ENCODE measurements at places on chromosomes 7 and 10.

DNA sequence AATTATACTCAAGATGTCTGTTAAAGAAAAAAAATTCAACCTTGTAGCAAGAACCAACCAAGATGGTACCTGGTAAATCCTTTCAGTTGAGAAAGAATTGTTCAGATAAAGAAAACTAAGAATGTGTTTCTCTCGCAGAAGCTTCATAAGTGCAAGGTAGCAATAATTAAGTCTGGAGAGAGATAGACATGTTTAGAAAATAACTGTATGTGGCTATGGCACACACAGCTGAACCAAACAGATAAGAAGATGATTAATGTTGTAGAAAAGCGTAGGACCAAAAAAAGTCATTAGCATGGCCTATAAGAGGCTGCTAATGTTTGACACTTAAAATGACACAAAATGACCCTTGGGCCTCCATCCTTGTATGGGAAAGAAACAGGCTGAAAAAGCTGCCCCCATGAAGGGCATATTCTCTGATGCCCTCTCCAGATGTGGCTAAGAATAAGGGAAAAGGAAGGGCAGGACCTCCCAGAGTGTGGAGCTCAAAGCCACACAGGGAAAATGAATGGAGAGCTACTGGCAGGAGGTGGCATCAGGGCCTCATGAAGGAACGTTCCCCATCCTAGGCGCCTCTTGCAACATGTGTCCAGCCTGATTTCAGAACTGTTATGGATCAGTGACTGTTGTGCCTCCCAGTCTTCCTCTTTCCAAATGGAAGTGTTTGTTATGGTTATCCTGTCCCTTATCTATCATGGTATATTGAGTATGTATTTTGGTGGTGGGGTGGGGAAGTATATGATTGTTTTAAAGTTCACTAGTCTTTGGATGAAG lies 30.7 kb downstream of the TLL2 start:
- DNase-seq = no peak

GRCh38 chr10:15196021-15196834 lies 27.7 kb upstream of the NMT2 start:
- DNase-seq = no peak

- DNase-seq = no peak
These were observed 87.2 kb downstream of the PHF14 start for GRCh38 chr7:11060893-11061292.

DNA sequence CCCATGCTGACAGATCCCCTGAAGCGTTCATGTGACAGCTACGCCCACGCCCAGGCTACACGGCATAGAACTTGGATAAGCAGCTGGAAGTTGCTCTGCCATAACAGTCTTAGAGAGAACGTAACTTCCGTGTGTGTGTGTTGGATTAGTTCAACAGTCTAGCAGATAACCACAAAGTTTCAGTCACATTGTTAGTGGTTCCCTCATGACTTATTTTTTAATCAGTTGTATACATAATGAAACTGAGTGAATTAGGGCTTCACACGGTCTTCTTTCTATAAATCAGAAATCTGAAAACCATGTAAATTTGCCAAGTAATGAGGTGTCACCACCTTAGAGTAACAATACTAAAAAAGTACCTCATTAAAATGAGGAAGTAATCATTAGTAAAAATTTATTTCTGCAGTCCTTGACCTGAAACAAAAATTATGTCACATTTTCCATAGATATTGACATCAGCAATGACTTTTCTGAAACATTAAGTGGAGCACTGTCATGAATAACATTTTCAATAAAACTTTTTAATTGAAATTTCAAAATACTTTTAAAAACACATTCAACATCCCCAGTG lies 21.7 kb upstream of the MACC1 start:
- no peak for DNase-seq

- peak; percentile 86 for DNase-seq
These were observed 77.9 kb downstream of the SNX10 start for GRCh38 chr7:26369593-26369992.

DNA sequence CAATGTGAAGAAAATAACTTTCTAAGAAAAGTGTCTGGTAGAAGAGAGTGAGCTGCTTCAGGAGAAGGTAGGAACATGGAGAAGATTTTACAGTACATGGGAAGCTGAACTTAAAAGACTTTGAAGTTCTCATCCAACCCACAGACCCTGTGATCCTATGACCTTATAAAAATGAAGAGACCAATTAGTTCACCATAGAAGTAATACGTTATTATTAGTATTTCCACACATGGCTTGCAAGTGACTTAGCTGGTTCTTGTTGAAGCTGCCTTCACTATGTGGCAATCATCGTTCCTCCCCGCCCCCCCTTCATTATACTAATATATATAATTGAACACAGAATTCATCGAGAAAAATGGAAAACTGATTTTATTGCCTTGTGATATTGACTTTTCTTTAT lies 129.1 kb downstream of the SND1 start:
- DNase-seq = no peak

DNA sequence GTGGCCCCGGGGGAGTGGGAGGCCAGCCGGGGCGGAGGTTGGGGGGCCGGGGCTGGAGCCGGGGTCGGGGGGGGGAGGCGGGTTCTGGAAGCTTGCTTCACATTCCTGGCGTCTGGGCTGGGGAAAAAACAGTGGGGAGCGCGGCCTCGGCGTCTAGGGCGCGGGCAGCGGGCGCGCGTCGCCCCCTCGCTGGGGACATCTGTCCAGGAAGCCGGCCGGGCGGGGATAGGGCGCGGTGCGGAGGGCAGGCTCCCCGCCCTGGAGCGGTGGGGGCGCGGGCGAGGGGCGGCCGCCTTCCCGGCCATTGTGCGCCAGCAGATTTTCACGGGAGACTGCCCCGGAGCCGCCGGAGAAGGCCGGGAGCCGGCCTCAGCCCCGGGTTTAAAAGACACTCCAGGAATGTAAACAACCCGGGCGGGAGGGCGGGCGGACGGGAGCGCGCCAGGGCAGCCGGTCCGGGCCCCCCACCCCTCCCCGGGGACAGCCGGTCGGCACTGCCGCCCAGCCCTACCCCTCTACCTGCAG lies 1.4 kb downstream of the ZMIZ1 start:
- DNase-seq = peak; percentile 78

All from adipocyte (in vitro differentiated cells).